Germinal center (tissue), 1 donor: ENCODE measurements at places on chromosomes 13 and 19.

DNA sequence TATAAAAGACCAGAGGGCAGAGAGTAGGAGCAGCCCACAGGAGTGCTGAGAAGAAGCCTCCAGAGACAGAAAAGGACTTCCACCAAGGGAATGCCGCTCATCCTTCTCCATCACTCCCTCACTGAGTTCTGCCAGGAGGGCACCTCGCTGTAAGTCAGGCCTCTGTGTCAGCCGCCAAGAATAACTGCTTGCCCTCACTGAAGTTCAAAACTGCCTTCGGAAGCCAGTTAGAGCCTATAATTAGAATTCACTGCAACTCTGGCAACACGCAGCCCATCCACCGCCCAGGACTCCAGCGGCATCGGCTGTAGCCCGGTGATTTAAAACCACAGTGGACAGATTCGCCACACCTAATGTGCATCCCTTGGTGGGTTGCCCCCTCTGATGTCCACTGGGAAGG, 281.8 kb upstream of the ZNF507 start:
- no peak for DNase-seq

DNA sequence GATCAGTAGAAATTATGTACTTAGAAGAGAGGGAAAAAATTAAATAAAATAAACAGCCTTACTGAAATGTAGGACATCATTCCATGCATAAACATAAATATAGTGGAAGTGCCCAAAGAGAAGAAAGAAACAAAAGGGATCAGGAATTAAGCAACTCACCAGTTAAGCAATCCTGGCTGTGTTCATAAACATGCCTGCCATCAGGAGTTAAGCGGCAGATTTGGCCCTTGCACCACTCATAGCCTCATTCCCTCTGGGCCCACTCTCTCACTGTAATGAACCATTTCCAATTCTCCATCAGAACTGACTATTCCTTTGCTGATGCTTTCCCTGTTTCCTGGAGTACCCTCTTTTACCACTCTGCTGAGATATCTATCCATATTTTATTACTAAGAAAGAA, 281.4 kb downstream of the LHFPL6 start:
- DNase-seq = no peak

DNA sequence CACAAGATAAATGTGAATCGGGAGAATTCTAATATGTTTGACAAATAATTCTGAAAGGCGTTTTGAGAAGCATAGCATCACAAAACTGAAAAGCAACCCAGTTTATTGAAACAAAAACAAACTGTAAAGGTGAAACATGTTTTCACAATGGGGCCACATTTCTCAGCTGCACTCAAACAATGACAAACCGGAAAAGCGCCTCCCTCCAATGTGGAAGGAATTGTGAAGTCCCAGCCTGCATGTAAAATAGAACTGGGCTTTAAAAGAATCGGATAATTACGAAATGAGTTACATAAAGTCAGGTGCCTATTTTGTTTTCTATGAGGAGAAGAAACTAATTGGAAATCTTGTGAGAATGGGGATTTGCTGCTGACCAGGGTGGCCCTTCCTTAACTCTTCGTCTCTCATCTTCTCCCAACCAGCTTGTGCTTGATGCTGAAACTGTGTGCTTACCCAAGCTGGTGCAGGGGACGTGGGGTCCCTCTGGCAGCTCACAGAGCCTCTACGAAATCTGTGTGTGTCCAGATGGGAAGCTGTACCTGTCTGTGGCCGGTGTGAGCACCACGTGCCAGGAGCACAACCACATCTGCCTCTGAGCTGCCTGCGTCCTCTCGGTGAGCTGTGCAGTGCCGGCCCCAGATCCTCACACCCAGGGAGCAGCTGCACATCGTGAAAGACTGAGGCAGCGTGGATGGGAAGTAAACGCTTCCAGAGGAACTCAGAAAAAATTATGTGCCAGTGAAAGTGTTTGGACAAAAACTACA, 109.4 kb downstream of the SACS start:
- DNase-seq = no peak

DNA sequence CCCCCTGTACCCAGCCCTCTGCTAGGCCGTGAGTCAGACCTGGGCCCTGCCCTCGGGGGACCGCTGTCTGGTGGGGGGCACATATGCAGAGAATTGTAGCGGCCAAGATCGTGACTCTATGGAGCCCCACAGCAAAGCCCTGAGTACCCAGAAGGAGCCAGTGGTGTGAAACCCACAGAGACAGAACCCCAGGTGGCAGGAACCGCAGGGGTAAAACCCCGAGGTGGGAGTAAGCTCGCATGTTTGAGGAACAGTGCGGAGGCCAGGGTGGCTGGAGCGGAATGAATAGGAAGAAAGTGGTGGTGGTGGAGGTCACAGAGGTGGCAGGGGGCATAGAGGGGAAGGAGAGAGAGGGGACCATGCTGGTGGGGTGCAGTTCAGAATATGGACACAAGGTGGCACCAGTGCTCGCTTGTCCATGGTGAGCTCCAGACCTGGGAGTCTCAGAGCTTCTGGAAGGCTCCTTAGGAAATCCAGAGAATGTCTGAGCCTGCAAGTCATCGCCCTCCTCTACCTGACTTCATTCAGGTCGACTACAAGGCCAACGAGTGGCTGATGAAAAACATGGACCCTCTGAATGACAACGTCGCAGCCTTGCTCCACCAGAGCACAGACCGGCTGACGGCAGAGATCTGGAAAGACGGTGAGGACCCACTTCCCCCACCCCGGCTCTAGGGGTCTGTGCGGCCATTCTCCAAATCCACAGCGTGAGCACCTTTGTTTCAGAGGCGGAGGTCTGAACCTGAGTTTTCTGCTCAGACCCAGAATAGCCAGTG, 48.9 kb downstream of the MYH14 start:
- DNase-seq = peak; percentile 22

GRCh38 chr13:29503041-29503837, 92.2 kb downstream of the SLC7A1 start:
- peak; percentile 25 for DNase-seq

GRCh38 chr13:39910833-39911232, 255.4 kb downstream of the COG6 start:
- DNase-seq = no peak

DNA sequence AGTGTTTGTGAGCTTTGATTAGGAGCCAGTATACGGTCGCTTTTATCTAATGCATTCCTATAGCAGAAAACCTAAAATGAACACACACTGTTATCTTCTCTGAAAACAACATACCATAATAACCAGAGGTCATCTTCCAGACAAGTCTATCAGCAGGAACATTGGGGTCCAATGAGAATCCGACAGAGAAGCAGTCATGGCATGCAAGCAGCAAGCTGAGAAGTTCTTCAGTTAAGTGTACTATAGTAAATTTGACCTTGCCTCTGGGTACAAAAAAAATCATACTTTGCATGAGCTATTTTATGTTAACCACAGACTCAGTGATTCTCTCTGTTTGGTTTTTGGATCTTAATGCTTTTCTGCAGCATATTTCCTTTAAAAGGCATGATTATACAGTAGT, 1505.1 kb downstream of the PCDH9 start:
- no peak for DNase-seq

DNA sequence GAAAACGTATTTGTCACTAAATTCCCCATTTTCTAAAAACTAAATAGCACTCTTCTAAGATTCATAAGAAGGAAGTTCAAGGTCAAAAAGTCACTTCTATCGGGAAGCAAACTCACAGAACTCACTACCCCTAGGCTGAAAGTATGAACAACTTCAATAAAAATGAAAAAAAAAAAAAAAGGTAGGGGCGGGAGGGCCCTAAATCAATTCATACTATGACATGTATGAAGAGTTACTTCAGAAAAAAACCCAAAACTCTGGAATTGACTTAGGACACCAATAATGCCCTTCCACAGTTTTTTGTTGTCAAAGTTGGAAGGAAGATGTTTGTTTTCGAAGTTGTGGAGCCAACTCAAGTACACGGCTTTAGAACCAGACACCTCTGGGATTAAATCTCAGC, 1.1 kb downstream of the SUCLA2 start:
- DNase-seq = peak; percentile 4

- no peak for DNase-seq
Measured at GRCh38 chr19:40822161-40822560, 23.2 kb downstream of the EGLN2 start.

DNA sequence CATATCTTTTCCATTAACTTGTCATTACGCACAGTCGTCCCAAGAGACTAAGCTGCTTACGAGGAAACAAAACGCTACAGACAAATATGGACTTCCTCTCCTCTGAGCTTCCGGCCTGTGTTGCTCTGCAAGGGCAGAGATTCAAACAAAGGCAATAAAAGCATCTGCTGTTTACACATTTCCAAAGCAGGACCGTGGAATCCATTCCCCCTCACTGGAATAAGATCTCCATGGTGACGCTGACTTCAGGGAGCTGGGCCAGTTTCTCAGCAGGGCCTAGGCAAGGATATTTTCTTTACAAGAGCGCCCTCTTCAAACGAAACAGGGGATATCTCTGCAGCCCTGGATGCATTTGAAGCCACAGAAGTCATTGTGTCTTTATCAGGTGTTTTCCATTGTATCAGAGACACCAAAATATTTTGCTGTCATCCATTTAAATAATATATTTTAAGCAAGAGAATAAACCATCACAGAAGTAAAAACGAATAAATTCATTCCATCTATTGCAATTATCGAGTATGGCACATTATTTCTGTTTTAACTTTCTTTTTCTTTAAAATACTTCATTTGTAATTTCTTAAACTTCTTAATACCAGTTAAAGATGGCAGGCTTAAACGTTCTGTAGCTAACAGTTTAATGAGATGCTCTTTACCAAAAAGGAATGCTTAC, 177.5 kb downstream of the DCLK1 start:
- DNase-seq = no peak

GRCh38 chr13:73390100-73390499, 331.3 kb downstream of the KLF5 start:
- no peak for DNase-seq

DNA sequence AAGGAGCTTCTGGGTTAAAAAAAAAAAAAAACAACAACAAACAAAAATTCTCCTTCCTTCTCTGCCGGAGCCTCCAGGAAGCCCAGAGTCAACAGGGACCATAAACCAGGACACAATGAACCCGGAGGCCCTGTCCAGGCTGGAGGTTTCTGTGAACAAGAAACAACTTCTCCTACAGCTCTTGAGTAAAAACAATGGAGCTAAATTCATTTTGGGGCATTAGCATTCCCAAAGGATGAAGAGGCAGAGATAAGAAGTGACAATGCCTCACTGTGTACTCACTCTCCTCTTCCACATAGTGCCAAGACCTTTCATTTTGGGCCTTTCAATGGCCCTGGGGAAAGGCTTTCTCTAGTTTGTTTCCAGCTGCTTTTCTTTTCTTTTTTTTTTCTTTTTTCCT, 9.0 kb downstream of the RHPN2 start:
- DNase-seq = no peak

- no peak for DNase-seq
Measured at GRCh38 chr19:47232422-47233211, 1.6 kb upstream of the BBC3 start.

- no peak for DNase-seq
Measured at GRCh38 chr19:4197625-4198466, 15.4 kb downstream of the ANKRD24 start.

DNA sequence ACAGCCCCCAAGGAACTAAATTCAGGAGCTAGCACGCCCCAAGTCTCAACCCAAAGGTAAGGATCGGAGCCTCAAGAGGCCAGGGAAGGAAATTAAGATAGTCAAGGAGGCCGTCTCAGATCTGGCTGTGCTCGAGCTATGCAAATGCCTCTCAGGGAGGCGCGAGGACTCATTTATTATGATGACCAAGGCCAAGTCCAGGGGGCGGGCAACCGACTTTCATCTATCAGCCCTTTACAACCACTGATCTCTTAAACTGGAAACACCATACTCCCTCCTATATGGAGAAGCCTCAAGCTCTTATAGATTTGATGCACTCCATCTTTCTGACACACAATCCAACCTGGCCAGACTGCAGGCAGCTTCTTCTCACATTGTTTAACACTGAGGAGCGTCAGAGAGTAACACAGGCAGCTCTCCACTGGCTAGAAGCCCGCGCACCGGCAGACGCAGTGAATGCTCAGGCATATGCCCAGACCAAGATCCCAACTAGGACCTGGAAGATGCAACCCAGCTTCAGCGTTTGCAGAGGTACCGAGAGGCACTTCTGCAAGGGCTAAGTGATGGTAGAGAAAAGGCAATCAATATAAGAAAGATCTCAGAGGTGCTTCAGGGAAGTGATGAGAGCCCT, 9.6 kb upstream of the SLC15A1 start:
- DNase-seq = no peak

DNA sequence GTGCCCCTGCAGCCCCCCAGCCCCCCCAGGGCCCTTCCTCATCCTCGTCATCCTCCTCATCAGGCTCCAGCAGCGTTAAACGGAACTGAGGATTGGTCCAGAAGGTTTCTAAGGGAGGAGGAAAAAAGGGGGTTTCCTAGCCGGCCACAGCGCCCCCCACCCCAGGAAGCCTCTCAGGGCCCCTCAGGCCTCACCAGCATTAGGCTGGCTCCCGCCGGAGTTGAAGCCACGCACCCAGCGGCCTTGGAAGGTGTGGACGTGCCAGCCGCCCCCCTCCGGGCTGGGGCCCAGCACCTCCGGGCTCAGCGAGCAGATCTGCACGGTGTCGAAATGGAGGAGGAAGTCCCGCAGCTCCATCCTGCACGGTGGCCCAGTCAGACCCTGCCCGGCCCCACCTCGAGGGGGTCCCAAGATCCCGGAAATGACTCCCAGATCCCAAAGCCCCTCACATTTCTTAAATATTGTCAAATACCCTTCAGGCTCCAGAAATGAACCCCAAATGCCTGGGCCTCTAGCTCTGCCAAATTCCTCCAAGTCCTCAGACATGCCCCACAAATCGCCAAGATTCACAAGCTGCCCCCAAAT, 6.9 kb downstream of the CAPN12 start:
- no peak for DNase-seq

- DNase-seq = no peak
Measured at GRCh38 chr19:14027856-14028450, at the start of gene RLN3. Gene RLN3 (plus strand): TSS chr19:14028148. CDS start chr19:14028205, 57 bp downstream.

- no peak for DNase-seq
Measured at GRCh38 chr13:24684600-24684998, 4.4 kb downstream of the ATP12A start.

GRCh38 chr13:34263681-34264080, 445.7 kb downstream of the RFC3 start:
- DNase-seq = no peak

DNA sequence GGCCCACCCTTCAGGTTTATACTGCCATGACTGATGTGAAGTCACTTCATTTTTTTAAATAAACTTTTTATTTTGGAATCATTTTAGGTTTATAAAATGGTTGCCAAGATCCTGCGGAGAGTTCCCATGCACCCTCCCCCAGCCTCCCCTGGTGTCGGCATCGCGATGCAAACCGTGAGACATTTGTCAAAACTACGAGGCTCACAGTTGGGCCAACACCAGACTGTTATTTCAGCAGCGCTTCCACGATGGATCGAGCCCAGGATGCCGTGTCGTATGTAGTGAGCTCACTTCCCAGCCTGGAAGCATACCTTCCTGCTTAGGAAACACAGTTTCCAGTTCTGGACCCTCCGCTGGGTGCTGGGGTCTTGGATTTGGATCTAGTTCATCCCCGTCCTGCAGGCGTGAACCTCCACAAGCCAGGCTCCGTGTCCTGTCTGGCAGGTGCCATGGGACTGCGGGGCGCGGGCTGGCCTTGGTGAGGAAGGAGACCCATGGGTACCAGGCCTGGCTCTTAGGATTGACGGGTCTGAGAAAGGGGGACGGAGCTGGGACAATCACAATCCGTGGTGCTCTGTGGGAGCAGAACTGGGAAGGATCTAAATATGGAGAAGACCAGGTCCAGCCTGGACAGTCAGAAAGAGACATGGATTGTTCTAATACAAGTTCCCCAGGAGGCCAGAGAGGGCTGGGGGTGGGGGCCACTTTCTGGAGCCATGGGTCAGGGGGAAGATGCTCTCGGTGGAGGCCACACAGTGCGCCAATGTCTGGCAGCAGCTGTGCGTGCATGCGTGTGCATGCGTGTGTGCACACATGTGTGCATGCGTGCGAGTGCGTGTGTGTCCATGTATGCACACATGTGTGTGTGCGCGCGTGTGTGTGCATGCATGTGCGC, 2.4 kb upstream of the SBK2 start:
- DNase-seq = no peak
